ENCODE measurements at places on chromosomes 4 and X.

- no peak for DNase-seq
These were observed 137.2 kb downstream of the SH3KBP1 start for GRCh38 chrX:19750028-19750782.

GRCh38 chr4:155759372-155760252, 791 bp downstream of the GUCY1B1 start:
- peak; percentile 39 for DNase-seq

GRCh38 chrX:23008431-23009099, 8.8 kb downstream of the DDX53 start:
- peak; percentile 55 for DNase-seq

DNA sequence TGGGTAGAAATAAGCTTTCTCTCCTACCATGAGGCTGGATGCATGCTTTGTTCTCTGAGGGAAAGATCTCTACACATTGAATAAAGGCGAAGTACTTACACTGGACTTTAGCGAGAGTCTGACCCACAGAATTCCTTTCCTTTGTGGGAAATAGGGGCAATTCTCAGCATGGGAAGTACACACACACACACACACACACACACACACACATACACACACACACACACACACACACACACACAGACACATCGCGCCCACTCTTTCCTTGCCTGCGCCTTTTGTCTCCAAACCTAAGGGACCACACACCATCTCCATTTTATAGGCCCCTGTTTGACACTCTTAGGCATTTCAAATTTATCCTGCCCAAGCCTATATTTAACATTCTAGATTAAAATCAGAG, 83.8 kb downstream of the LUZP4 start:
- DNase-seq = no peak

- no peak for DNase-seq
These were observed 75.7 kb downstream of the F11 start for GRCh38 chr4:186341655-186342054.

GRCh38 chrX:40061871-40062524, 35.8 kb downstream of the BCOR start:
- no peak for DNase-seq

DNA sequence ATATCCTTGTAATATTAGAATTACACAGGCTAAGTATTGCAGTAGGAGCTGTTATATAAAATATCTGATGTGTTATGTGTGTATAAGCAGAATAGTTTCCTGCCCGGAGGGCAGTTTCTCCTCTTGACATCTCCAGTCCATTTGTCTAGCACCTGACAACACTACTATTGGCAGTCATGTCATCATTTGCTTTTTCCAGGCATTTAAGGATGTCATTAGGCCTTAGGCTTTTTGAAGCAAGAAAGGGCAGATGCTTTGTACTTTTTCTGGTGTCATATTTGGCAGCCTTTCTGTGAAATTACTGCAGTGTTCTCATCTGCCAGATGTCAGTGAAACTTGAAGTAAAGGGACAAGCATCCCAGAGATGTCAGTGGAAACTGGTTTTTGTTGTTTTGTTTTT, 2017.6 kb upstream of the IGFBP7 start:
- DNase-seq = no peak

GRCh38 chr4:38925492-38926413, 58.1 kb downstream of the FAM114A1 start:
- DNase-seq = no peak

DNA sequence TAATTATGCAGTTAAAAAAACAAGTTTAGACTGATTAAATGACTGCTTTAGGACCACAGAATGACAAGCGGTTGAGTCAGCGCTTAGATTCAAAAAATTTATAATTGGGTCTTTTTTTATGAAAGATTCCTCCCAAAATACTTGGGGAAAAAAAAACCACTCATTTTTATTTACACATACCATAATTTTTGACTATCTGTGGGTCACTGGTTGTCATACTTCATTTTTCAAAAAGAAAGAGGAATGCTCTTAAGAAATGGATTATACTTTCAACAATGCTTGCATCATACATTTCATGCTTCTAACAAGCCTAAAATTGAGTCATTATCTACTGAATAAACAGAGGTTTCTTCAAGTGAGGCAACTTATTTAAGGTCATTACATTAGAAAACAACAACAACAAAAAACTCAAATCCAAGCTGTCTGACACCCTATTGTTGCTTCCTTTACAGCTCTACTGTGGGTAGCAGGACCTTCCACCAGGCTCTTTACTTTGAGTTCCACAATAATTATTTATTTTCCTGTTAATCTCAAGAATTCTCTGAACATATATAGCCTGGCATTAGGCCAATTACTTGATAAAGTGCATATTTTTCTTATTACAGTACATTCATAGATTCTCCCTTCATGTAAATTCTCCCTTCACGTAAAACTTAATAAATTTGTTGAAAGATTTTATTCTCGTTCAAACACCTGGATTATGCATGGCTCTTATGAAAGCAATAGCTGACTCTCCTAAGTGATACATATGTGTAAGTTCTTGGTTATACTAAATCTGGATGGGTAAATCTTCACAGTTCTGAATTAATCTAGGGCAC, 445.5 kb downstream of the PCDH10 start:
- peak; percentile 83 for DNase-seq

- DNase-seq = peak; percentile 3
These were observed 56.2 kb upstream of the CHRDL1 start for GRCh38 chrX:110851780-110852179.

GRCh38 chr4:90456891-90457290, 329.7 kb downstream of the CCSER1 start:
- no peak for DNase-seq

- peak; percentile 13 for DNase-seq
These were observed 2.0 kb upstream of the LIMCH1 start for GRCh38 chr4:41535911-41536371.

GRCh38 chr4:5036239-5036638, 15.0 kb upstream of the STK32B start:
- DNase-seq = peak; percentile 72
